ENCODE measurements at places on chromosomes 13 and 19.
A peak's percentile ranks its signal among the peaks of the same experiment; 100 is the strongest.

DNA sequence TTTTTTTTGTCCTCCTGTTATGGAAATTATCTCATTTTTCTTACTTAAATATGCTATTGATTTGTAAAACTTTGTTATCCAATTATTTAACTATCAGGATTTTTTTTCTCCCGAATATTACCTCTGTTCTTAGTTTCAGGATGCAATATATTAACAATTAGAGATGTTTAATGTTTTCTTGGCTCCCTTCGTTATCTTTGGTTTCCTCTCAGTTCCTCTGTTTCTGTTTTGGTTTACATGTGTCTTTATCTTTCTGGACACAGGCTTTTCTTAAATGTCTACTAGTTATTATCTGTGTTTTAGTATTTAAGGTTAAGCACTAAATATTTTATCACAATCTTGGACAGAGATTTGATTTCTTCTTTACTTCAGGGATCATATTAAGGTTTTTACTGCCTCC lies 462.2 kb upstream of the SLC10A2 start:
- no peak for DNase-seq

- DNase-seq, result no peak
Observed at GRCh38 chr13:80782441-80782840, 441.5 kb upstream of the SPRY2 start.

- no peak for DNase-seq
Observed at GRCh38 chr19:48683349-48683748, 10.5 kb upstream of the NTN5 start.

DNA sequence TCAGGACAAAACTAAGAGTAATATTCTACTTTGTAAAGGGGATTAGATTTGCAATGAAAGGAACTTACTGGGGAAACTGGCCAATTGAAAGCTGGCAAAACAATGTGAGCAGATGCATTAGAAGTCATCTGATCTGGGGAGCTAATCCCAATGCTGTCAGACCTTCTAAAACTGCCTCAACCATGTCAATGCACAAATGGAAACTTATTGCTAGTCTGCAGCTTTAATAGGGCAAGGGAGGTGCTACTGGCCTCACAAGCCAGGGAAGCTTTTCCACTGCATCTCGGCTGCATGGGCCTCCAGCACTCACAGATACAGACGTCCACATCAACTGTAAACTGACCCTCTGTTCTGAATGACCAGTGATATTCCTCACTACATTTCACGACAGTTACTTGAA lies 154.2 kb downstream of the LHFPL6 start:
- DNase-seq, result no peak

- DNase-seq, result no peak
Observed at GRCh38 chr19:4401769-4402170, 670 bp upstream of the CHAF1A start.

DNA sequence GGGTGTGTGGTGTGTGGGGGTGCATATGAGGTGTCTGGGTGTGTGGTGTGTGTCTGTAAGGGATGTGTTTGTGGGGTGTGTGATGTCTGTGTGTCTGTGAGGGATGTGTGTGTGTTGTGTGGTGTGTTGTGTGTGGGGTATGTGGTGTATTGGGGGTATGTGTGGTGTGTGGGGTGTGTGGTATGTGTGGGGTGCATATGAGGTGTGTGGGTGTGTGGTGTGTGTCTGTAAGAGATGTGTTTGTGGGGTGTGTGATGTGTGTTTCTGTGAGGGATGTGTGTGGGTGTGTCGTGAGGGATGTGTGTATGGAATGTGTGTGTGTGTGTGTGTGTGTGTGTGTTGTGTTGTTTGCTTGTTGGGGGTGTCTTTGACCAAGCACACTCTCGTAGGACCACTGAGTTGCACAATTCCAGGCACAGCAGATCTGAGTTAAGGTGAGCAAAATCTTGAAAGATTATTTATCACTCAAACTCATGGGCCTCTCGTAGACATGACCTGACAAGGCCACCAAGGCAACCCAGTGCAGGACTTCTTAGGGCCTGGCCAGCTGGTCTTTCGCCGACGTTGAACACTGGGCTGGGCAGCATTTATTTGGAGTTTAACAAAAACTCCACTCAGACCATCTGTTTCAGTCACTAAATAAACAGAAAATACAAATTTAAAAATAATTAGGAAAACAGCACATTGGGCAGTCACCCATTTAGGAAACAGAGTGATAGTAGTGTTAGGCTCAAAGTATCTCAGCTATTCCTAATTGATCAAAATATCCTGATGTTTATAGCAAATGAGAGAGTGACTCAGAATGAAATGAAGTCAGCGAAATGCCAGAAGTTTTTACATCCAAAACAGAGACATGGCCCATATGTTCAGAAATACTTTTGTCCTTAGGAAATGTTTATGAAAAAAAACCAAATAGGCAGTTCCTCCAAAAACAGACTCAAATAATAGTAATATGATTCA lies 301.1 kb downstream of the FGF9 start:
- DNase-seq, result no peak

GRCh38 chr19:5005096-5005495 lies 36.2 kb downstream of the KDM4B start:
- DNase-seq, result no peak

- DNase-seq, result no peak
Observed at GRCh38 chr13:100100115-100100879, 11.4 kb downstream of the PCCA start.

DNA sequence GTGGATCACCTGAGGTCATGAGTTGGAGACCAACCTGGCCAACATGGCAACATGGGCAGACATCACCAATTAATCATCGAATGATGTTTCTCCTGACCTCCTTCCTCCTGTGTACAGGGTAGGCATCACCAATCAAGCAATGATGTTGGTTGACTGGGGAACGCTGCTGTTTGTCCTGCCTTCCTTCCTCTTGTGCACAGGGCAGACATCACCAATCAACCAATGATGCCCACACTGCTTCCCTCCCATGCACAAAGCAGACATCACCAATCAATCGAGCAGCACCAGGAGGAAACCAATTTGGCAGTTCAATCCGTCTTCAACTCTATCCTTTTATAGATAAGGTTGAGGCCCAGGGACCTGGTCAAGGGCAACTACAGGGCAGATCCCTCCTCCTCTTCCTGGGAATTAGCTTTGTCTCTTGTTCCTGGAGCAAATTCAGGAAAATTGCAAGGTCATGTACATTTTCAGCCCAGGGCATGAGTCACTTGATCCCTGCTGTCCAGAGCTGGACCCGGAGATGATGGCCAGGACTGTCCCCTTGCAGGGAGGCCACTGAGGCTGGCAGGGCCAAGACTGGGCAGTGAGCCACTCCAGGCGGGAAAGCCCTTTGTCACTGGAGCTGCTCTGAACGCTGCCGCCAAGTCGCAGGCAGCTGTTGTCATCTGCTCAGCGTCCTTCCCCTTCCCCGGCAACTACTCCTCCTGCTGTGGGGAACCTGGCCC lies 5.3 kb upstream of the CSNK1G2 start:
- peak; percentile 15 for DNase-seq

- no peak for DNase-seq
Observed at GRCh38 chr13:20171364-20171763, 10.5 kb upstream of the GJA3 start.

- DNase-seq, result no peak
Observed at GRCh38 chr19:18348171-18348570, 7.8 kb downstream of the PGPEP1 start.

GRCh38 chr19:48044561-48044960 lies 682 bp upstream of the CABP5 start:
- no peak for DNase-seq

DNA sequence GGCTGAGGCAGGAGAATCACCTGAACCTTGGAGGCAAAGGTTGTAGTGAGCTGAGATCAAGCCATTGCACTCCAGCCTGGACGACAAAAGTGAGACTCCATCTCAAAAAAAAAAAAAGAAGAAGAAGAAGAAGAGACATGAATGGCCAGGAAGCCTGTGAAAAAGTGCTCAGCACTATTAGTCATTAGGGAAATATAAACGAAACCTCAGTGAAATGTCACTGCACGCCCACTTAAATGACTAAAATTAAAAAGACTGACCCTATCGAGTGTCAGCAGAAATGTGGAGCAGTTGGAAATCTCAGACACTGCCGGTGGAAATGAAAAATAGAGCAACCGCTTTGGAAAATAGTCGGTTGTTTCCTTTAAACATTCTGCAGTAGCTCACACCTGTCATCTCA lies 5.5 kb upstream of the TYROBP start:
- no peak for DNase-seq

GRCh38 chr13:25978961-25979360 lies 72.9 kb downstream of the SHISA2 start:
- no peak for DNase-seq

DNA sequence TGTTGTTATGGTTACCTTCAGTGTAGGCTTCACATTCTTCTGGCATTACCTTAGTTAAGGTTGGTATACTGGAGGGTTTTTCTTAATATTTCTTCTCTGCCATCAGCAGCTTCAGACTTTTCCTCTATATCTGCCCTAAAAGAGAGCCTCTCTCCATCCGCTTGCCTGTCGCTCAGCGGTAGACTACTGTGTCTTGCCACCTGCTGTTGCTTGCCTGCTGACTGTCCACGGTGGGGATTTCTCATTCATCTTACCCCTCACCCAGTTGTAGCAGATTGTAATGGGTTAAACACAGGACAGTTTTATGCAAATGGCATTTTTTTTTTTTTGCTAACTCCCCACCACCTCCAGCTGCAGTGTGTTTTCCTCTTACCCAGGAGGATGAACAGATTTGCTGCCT lies 577.2 kb downstream of the SLITRK5 start:
- DNase-seq, result no peak

GRCh38 chr19:29878973-29879654 lies 62.9 kb upstream of the URI1 start:
- no peak for DNase-seq

DNA sequence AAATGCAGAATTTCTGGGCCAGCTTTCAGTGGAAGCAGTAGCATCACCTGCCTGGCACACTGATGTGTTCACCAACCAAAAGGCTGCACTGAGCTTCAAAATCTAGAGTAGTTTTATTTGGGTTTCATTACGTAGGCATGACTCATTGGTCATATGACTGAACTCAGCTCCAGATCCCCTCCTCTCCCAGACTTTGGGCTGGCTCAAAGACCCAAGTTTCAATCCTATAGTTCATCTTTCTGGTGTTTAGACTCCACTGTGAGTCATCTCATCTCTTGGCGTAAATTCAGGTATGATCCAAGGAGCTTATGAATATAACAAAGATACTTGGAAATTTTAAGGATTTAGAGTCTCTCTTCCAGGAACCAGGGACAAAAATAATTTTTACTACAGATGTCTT lies 17.7 kb downstream of the ZMYM5 start:
- no peak for DNase-seq

GRCh38 chr13:48993150-48993549 lies 17.4 kb downstream of the FNDC3A start:
- no peak for DNase-seq

- DNase-seq, result no peak
Observed at GRCh38 chr13:77038907-77039480, 12.0 kb upstream of the FBXL3 start.

- DNase-seq, result peak; percentile 52
Observed at GRCh38 chr13:95388420-95389079, 87.3 kb upstream of the ABCC4 start.

GRCh38 chr13:53405616-53406015 lies 377.0 kb downstream of the OLFM4 start:
- no peak for DNase-seq

GRCh38 chr19:38049105-38049649 lies 142.2 kb downstream of the SIPA1L3 start:
- DNase-seq, result peak; percentile 92

- no peak for DNase-seq
Observed at GRCh38 chr13:48603375-48603774, 50.4 kb upstream of the CYSLTR2 start.

GRCh38 chr19:6956573-6956972 lies 64.7 kb downstream of the MBD3L2B start:
- no peak for DNase-seq

DNA sequence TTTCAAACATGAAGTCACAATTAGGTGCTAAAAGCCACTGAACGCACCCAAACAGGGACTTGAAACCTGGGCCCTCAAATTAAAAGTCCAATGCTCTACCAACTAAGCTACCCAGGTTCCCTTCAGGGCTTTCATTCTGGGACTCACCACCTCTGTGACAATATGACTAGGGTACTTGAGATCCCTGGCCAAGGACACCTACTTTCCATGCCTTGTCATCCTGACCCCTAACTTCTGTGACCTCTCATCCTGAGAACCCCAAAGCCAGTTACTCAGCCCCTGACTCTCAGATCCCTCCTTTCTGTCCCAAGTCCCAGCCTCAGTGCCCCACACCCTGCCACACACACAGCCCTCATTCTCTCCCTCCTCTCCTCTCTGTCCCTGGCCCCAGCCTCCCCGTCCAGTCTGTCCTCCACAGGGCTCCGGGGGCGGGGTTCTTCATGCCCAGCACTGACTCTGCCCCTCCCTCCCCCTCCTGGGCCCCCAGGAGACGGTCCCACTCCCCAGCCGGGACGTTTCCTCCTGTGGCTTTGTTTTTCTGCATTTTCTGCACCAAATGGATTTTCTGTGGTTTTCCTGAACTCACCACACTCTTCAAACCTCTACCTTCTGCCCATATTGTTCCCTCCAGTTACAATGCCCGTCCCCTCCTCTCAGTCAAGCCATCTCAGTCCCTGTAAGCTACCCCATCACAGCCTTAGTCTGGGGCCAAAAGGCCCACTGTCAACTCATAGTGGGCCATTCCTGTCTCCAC lies 7.0 kb downstream of the RCN3 start:
- DNase-seq, result peak; percentile 43

DNA sequence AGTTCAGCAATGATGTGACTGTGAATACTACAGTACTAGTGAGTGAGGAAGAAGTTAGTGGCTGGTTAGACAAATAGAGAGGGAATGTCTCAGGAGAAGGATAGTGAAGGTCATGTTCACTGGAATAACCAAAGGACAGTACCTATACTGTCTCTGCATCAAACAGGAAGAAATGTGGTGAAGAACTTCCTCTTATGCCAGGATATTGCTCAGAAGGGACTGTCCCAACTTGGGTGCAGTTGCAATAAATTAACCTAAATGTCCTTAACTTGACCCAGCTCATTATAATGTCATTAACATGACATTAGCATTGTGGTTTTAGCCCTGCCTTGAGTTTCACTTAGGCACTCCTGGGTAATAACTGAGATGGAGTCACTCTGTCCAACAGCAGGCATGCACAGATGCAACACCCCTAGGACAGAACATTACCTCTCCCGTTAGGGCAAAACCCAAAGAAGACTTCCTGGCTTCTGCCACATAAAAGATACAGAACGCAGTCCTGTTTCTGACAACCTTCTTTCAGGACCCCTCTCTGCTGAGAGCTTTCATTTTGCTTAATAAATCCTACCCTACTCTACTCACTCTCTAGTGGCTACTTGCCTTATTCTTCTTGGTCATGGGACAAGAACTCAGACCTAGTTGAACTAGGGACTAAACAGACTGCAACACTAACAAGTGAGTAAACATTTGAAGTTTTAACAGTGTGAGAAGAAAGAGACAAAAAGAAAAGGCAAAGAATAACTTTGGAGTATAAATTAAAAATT lies 1591.6 kb upstream of the MIR17HG start:
- DNase-seq, result peak; percentile 38

DNA sequence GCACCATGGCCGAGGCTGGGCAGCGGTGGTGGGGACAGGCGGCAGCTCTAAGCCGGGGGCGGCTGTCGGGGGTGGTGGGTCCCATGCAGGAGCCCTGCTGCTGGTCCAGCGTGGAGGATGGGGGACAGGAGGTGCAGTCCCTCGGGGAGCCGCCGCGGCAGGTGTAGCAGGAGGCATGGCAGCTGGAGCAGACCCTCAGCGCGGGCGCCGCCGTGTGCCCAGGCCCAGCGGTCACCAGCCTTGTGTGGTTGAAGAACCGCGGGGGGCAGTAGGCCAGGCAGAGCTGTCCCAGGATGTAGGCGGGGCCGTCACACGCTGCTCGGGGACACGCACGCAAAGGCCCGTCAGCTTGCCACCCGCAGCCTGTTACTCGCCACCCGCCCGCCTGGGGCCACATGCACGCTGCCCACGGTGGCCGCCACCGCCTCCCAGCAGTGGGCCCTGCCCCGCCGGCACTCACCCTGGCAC lies 2.9 kb upstream of the C19orf25 start:
- DNase-seq, result no peak

All from Kasumi-1 (cell line).